ENCODE measurements at places on chromosomes 6 and 20.

GRCh38 chr6:150176659-150177058 is 33.8 kb downstream of the PPP1R14C start:
- no peak for DNase-seq

GRCh38 chr20:25222461-25223178 is 25.3 kb upstream of the PYGB start:
- DNase-seq: no peak

DNA sequence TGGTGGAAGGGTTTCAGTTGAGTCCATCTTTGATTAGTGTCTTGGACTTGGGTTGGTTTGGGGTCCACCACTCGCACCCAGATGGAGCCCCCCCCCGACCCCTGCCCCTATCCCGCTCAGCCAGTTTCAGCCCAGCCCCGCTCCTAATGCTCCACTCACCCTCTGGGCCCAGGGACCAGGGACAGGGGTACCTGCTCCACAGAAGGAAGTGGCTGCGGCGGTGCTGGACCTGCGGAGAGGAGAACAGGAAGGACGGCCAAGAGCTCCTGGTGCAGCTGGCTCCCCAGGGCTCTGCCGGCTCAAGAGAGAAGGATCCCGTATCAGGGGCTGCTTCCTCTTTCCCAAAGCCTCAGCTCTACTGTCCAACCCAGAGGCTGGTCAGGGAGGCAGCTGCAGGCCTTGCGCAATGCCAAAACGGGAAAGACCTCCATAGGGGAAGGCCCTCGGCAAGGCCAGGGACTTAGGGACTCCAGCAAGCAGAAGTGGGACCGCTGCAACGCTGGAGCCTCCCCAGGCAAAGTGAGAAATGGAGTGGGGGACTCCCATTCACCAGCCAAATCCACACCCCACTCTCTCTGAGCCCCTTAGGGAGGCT is at the start of gene SIGLEC1:
TSS of gene SIGLEC1 (minus strand) at position 322 of the 595 bp plus-strand sequence. CDS start 5,472 bp downstream, outside the sequence.
- no peak for DNase-seq

DNA sequence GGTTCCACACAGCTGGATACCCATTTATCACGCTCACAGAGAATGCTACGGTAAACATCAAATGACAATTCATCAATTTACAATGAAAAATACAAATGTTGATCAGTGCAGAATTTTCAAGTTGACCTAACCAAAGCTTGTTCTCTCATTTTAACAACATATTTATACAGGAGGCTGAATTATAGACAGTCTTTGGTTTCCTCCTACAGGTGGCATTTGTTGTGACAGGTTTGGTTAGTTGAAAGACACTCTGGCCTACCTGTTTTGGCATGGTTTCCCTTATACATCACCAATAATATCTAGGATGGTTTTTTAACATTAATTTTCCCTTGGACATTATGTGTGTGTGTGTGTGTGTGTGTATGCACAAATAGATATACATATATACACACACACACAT is 642.5 kb upstream of the MMS22L start:
- no peak for DNase-seq

DNA sequence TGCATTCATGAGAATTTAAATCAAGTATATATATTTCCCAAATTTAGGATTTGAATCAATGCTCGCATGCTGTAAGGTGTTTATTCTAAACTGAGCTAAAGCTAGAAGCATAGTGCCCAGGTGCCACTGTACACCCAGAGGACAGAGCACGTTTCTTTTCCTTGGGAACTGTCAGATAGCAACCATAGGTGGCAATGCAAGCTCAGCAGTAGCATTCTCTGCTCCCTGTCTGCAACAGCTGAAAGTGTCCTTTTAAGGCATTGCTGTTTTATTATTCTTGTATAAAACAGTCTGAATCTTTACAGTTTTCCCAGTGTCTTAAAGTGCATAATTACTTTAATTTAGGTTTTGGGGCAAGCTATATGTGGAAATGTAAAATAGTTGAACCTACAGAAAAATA is 443.4 kb upstream of the MMS22L start:
- no peak for DNase-seq

DNA sequence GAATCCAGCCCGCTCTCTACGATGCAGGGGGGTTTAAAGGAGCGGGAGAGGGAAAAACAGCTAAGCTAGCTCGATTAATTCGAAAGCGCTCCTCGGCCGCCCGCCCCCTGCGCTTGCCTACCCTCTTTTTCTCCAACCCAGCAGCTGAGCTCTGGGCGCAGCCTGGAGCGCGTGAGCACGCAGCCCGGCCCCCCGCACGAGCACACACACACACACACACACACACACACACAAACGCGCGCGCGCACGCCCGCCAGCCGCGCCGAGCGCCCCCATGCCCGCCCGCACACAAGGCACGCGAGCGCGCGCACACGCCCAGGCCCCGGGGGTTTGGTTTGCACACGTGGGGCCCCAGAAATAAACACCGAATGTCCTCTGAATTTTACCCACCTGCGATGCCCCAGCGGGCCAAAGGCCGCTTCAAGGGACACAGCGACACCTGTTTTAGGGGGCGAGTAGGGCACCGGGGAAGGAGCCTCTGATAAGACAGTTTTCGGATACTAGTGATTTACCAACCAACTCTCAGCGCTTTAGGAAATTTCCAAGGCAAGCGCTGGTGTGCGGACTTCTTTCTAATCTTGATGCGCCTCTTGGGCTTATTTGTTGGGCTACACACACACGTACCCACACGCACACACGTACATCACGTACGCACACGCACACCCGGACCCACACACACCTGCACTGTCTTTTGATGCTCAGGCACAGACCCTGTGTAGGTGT is 802 bp upstream of the NRN1 start:
- peak; percentile 60 for DNase-seq

DNA sequence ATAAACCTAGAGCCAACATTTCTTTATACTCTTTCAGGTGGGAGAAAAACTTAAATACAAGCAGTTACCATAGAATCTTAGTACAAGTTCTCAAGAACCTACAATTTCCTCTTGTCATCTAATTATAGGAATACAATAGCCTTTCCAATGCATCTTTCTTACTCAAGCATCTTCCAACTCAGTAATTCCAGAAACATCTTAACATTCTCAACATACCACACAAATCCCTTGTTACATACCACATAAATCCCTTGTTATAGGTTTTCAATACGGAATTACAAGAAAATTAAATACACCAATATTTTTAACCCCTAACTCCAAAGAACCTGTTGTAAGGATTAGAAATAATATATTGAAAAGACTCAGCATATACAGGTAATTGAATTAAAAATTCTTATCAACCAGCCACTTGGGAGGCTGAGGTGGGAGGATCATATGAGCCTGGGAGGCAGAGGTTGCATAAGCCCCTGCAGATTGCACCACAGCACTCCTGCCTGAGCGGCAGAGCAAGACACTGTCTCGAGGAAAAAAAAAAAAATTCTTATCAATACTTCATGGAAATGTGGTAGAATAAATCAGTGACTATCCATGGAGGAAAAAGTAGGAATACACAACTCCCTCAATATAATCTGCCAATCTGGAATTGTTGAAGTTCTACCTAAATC is 127.5 kb upstream of the CCDC28A start:
- DNase-seq: no peak

- no peak for DNase-seq
These were observed 1.1 kb downstream of the VGLL2 start for GRCh38 chr6:117266257-117267053.

GRCh38 chr20:24303393-24304170 is 165.8 kb upstream of the SYNDIG1 start:
- no peak for DNase-seq

DNA sequence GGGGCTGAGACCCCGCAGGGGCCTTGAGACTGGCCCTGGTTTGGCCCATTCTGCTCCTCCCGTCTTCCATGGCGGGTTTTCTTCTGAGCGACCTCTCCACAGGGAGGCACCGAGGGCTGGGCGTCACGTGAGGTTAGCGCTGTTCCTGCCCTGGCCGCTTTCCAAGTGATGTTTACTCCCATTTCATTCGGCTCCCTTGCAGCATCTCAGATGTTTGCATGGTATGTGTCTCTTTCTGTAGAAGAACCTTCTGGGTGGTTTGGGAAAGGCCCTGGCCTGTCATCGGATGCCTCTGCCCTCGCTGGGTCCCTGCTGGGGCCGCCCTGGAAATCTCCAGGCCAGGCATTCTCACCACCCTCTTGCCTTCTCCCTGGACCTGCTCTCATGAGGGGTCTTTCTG is 17.3 kb downstream of the RAMACL start:
- DNase-seq: no peak

GRCh38 chr20:38193586-38194105 is 28.6 kb upstream of the TGM2 start:
- no peak for DNase-seq

- no peak for DNase-seq
These were observed 50.3 kb downstream of the OLIG3 start for GRCh38 chr6:137443901-137444300.

- DNase-seq: no peak
These were observed 4.3 kb upstream of the ADGB start for GRCh38 chr6:146594495-146594894.

DNA sequence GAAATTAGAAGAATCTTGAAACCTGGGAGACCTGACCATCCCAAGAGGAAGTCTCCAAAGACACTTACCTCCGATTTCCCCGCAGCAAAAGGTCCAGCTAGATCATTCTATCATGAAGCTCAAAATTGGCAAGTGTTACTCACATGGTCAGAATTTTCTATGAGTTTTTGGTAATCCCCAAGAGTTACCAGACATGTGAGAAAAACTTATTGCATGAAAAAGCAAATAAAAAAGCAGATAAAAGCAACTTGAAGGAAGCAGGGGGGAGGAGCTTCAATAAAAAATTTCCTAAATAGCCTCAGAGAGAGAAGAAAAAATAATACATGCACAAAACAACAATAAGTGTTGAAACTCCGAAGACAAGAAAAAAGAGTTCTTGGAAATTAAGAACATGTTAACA is 27.3 kb downstream of the VNN1 start:
- DNase-seq: no peak

DNA sequence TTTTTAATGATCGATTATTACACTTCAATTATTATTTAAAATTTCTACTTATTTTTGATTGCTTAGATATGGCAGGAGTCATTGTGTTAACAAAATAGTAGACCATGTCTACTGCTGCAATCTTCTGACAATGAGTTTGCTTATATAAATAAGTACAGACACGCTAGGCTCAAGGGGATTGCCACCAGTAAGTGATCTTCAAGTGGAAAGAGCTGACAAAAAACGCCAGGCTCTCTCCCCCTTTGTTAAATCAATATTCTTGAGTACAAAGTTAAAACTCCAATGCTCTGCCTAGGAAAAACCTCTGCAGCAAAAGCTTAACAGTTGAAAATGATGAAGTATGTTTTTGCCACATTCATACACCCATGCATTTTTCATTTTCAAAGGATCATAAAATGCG is 738.1 kb downstream of the HDGFL1 start:
- no peak for DNase-seq

Data from NCI-H187 (cell line).